Peyer's patch (tissue), 4 donors: ENCODE measurements at places on chromosomes 5 and 9.

- DNase-seq = no peak
Measured at GRCh38 chr9:114099669-114100270, 678 bp upstream of the KIF12 start.

DNA sequence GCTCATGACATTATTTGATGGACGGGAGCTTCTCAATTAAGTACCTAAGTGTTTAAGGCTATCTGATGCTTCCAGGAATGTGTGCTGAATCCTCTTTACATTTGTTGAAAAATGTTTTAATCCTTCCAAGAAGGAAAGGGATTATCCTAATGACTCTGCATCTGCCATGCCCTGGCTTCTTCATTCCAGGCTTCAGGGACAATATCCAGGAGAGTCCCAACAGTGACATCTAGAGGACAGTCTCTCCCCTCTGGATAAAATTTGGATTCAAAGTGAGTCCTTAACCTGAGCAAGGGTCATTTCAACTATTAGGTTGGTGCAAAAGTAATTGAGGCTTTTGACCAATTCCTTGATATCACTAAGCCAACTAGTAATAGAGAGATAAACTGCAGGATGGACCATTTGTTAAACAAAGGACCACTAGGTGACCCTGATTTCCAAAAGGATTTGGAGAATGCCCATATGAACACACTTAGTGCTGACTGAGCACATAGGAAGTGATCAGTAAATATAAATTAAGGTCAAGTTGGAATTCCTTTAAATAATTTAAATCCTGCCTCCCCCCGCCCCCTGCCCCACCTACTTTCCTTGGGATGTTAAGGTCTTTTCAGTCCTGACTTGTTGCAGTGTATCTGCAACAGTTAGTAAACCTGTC, 19.1 kb downstream of the TNFSF8 start:
- DNase-seq = no peak

- DNase-seq = peak; percentile 44
Measured at GRCh38 chr5:132086277-132086794, 12.7 kb downstream of the CSF2 start.

DNA sequence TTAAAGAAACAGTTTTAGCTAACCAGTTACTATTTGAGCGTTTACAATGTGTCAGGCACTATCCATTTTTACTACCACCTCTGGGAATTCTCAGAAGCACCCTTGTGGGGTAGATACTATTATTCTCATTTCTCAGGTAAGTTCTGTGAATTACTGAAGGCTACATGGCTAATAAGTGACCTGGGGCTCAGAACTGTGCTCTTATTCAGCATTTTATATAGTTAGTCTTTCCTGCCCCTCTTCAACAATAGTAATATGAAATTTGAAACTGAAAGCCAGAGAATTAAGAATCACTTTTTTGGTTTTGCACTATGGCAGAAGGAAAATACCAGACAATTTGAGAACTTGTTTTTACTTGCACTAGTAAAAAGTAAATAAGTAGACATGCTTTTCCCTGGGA, 11.8 kb downstream of the ELL2 start:
- no peak for DNase-seq

- DNase-seq = no peak
Measured at GRCh38 chr9:80873861-80874260, 815.5 kb downstream of the TLE1 start.

- no peak for DNase-seq
Measured at GRCh38 chr9:85332487-85332886, 409.3 kb downstream of the AGTPBP1 start.

GRCh38 chr5:17438027-17438426, 60.0 kb upstream of the TAF11L2 start:
- DNase-seq = no peak

DNA sequence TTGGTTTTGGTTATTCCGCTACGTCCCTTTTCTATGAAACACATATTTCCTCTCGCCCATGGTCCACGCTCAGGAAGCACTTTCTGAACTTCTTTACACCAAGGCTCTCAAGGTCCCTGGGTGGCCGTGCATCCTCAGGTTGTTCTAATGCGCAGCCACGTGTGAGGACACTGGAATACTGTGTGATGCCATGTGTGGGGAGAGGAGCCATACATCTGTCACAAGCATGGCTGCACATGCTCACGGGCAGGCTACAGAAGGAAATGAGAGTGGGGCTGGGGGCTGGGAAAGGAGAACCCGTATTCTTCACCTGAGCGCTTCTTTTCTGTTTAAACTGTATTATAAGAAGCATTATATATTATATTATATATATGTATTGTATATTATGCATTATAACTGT, 36.7 kb downstream of the PRRT1B start:
- no peak for DNase-seq

DNA sequence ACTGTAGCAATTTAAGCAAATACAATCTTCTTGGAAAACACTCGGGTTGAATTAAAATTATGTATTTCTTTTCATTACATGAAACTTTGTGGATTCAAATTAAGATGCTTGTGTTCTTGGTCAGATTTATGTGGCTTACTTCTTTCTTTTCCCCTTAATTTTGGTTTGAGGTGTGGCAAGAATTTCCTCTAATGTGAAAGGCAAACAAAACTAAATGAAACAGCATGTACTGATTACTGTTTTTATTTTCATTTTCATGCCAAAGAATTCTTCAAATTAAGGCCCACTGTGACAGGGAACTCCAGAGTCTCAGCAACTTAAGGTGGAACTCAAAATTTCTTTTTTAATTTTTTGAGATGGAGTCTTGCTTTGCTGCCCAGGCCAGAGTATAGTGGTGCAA, at the start of gene OMD:
Gene OMD, minus strand, starts transcription at position 132 of the 400 bp plus-strand sequence. CDS start 6,913 bp downstream, outside the sequence.
- no peak for DNase-seq

- no peak for DNase-seq
Measured at GRCh38 chr5:134177369-134178095, 782 bp upstream of the SKP1 start.

DNA sequence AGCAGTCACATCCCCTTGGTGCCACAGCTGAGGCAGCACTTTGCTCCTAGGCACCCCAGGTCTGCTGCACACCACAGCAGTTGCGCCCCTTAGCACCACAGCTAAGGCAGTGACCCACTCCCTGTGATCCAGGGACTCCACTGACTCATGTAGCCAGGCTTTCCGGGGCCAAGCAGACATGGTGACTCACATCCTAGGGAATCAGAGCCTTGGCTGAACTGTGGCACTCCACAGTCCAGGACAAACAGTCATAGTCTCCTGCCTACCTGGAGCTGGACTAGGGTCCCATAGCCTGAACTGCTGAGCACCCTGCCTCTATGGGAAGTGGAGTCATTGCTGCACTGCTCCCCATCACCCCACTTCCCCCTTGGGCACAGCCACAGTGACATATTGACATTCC, 338.7 kb downstream of the NPR3 start:
- DNase-seq = no peak

DNA sequence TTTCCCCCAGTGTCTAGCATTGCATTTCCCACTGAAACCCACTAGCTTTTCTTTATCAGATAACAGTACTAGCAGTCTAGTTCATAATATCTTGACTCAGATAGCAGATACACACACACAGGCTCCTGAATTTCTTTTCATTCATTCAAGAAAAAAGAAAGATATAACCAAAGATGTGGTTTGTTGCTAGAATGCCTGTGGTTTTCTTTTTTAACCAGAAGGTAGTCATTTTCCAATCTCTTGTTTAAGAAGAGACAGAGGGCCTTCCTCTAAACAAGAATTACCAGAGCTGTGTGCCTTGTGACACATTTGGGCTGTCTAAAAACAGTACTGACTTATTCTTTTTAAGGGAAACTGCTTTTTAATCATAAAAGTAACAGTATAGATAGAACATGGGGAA, 167.3 kb downstream of the PJA2 start:
- DNase-seq = no peak

DNA sequence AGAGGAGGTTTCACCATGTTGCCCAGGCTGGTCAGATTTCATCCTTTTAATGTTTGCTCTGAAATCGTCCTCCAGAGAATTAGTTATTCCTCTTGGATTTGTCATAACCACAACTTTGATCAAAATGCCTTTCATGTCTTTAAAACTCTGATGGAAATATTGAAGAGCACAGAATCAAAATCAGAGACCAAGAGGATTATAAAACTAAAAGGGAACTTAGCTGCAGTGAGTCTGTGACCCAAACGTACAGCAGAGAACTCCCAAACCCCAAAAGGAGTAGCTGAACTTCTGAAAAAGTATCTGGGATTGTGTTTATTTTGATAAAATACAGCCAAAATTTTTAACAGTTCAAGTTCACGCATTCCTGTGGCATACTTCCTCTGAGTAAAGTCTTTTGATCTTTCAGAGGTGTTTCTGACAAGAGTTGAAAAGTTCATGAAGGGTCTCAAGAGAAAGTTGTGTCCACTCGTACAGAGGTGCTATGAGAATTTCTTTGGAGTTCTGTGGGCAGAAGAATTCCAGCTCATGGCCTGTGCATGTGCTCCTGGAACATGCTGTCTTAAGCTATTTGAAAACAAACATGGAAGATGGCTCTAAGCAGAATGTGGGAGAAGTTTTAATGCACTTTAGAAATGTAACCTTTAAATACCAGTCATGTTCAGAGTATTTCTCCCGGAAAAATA, 124.0 kb downstream of the ESM1 start:
- no peak for DNase-seq

- DNase-seq = peak; percentile 29
Measured at GRCh38 chr9:121780177-121781040, 129.0 kb downstream of the DAB2IP start.

GRCh38 chr9:128992995-128993394, 35.1 kb downstream of the SH3GLB2 start:
- DNase-seq = no peak

DNA sequence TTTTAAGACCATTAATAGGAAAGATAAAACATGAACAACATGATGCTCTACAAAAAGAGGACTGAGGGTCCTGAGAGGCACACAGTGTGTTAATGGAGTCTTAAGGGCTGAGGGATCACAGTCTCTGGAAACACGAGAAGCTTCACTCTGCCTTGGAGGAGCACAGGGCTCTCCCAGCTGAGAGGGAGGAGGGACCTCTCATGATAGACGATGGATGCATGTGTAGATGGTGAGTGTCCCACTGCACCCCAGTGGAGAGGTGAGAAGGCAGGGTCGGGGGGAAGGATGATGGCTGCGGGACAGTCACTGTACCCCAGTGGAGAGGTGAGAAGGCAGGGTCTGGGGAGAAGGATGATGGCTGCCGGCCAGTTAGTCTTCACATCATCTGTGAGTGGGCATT, 613.4 kb downstream of the IRX1 start:
- no peak for DNase-seq

DNA sequence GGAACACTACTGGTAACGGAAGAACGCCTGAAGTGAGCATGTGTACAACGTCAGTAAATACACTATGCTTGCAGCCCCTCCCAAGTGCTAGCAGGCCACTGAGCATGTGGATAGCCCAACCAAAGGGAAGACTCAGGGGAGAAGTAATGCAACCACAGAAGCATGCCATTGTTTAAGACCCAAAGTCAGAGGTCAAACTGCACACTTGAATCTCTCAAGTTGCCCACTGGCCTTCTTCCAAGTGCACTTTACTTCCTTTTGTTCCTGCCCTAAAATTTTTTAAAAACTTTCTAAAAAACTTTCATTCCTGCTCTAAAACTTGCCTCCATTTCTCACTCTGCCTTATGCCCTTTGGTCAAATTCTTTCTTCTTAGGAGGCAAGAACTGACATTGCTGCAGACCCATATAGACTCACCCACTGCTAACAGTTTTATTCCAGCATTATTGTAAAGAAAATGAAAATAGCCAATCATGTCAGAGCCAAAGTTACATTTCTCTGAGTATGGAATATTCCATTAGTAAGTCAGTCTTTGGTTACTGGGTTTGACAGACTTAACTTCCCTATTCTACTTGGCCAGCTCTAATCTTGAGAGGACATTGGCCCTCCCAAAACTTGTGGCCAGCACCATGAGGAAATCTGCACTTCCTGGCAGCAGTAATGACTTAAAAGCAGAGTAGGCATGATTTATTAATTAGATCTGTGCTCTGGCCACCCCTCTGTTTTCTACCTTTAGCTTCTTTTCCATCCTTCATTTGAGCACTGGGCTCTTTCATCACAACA, 76.9 kb downstream of the TSSK1B start:
- DNase-seq = no peak

GRCh38 chr5:154761046-154761736, 6.0 kb downstream of the LARP1 start:
- DNase-seq = peak; percentile 39

DNA sequence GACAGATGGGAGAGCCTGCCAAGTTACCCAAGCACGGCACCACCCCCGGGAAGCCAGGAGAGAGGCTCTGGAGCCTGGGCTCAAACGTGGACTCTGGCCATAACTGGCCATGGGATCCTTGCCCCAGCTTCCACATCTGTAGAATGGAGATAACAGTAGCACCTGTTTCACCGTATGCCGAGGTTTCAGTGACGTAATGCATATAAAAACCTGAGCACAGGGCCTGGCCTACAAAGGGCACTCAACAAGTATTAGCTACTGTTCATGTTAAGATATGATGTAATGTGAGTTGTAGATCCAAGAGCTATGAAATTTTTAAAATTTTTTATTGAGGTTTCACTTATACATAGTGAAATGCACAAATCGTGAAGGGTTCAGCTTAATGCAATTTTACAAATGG, 82.2 kb upstream of the BARHL1 start:
- DNase-seq = no peak

GRCh38 chr5:137179203-137179602, 319.9 kb downstream of the SPOCK1 start:
- no peak for DNase-seq

DNA sequence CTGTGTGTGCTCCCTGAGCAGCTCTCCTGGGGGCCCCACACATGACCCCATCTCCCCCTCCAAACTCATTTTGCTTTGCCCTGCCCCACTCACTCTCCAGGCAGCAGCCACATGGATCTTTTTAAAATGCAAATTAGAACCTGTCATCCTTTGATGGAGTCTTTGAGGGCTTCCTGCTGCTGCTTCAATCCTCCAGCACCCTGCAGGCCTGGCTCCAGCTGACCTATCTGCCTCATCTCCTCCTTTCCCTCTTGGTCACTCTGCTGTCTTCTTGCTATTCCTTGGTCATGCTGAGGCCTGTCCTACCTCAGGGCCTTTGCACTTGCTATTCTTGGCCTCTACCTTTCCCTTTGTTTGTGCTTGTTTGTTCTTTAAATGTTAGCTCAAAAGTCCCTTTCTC, 17.9 kb downstream of the NDST1 start:
- DNase-seq = no peak

DNA sequence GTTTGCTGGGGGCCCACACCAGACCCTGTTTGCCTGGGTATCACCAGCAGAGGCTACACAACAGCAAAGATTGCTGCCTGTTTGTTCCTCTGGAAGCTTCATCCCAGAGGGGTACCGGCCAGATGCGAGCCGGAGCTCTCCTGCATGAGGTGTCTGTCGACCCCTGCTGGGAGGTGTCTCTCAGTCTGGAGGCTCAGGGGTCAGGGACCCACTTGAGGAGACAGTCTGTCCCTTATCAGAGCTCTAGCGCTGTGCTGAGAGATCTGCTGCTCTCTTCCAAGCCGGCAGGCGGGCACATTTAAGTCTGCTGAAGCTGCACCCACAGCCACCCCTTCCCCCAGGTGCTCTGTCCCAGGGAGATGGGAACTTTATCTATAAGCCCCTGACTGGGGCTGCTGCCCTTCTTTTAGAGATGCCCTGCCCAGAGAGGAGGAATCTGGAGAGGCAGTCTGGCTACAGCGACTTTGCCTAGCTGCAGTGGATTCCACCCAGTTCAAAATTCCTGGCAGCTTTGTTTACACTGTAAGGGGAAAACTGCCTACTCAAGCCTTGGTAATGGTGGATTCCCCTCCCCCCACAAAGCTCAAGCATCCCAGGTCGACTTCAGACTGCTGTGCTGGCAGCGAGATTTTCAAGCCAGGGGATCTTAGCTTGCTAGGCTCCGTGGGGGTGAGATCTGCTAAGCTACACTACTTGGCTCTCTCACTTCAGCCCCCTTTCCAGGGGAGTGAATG, 206.0 kb upstream of the TLX3 start:
- DNase-seq = no peak
